ENCODE measurements at places on chromosomes 12 and 14.

- ATAC-seq: no peak
Measured at GRCh38 chr14:76908834-76909233, 82.6 kb downstream of the LRRC74A start.

DNA sequence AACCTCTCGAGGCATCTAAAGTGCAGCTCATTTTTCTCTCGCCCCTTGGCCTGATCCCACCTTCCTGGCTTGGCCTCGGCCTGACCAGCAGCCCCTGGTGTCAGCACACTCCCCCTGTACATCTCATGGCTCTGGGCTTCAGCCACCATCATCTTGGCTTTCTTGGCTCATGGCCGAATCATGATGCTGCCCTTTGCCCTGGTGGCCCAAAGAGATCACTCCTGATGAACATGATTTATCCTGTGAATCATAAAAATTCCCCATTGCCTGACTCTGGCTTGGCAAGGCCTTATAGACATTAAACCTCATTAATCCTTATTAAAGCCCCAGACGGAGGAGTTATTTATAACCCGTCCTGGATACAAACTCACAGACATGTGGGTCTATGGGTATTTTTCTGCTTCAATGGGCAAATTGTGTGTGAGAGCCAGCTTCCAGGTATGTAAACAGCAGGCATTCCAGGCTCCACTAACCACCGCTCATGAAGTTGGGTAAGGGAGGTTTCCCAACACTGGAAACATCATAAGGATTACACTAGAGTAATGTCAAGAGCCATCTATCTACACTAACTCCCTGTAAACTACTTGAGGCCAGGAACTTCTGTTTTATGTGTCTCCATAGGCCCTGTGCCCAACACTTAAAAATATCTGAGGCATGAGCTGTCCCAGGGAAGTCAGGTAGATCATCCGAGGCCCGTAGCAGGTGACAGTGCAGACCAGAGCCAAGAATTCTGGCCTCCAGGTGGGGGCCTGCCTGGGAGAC lies 171.2 kb downstream of the TTC8 start:
- ATAC-seq: peak; percentile 75

GRCh38 chr14:22384167-22384549 lies 204.9 kb downstream of the DAD1 start:
- no peak for ATAC-seq

- ATAC-seq: no peak
Measured at GRCh38 chr12:111998015-111998414, 14.9 kb downstream of the TMEM116 start.

DNA sequence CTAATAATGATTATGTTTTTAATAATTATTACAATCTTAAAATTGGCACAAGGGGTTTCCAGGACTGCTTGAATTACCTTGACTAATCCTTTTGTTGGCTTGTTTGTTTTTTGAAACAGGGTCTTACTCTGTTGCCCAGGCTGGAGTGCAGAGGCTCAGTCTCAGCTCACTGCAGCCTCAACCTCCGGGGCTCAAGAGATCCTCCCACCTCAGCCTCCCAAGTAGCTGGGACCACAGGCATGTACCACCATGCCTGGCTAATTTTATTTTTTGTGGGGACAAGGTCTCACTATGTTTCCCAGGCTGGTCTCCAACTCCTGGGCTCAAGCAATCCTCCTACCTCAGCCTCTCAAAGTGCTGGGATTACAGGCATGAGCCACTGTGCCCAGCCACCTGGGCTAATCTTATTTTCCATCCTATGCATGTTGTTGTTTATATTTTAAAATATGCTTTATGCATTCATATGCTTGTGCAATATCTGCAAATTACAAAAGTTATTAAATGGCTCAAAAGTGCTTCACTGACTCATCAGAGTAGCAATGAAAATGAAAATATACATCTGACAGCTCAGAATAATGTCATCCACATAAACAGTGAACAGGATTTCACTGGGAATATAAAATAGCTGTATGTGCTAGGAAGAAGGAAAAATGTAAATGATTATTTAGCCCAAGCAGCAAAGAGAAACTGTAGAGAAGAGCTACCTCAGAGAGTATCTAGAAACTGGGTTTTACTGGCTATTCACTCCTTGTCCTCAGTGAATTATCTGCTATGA lies 24.8 kb upstream of the PLEKHG6 start:
- peak; percentile 11 for ATAC-seq

DNA sequence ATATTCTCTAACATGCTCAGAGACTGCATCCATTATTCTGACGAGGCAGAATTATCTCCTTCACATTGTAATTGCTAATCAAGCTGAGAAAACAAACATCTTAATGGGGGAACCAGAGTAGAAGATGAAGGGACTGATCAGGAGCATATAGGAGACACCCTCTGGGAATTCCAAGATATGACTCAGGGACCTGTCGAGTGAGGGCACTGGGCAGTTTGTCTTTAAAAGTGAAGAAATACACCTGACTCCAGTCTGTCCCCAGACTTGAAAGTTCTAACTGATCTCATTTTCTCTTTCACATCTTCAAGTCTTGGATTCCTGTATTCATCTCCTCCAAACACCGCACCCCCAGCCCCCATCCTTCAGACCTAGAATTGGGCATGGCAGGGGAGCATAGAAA lies 226.9 kb upstream of the PLXNC1 start:
- ATAC-seq: no peak

GRCh38 chr12:6425590-6426531 lies 18.9 kb upstream of the CD27 start:
- ATAC-seq: no peak

DNA sequence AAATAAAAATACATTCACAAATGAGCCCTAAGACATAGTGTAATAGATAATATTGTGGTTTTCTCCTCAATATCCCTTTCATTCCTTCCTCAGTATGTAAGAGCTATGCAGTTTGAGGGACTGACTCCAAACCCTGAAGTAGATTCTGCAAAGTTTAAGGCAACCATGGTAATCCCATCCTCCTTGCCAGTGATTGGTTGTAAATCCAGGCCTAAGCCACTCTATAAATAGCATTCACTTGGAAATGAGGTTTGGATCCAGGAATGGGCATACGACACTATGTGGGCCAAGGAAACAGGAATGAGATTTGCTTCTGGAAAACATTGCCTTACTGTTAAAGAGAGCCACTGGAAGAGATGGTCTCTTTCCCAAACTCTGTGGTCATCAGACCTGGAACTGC lies 468.7 kb upstream of the SOX5 start:
- ATAC-seq: no peak

- ATAC-seq: no peak
Measured at GRCh38 chr12:50375802-50376201, 20.6 kb downstream of the FAM186A start.

DNA sequence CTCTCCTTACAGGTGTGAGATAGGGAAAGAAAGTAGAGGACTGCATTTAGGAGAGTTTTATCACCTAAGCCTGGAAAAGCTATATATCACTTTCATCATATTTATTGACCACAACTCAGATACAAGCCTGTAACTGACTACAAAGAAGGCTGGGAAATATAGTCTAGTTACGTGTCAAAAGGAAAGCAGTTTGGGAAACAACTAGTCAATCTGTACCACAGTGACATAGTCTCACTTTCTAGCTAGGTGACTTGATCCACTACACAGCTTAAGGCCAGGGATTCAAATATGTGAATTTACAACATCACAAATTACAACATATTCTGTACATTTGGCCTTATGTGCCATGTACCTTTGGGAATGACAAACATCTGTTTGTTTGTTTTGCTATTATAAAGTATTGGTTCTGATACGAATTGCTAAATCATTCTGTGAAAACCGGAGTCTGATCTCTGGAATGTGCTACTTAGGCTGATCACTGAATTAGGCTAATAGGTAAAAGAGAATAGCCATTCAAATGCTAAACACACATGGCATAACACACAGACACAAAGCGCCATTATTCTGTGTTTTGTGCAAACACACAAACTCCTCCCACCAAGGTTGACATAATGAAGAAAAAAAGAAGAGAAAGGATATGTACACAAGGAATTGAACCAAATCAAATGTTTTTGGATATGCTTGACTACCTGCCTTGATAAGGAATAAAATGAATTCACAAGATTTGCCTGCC lies 279.8 kb downstream of the DUSP6 start:
- no peak for ATAC-seq

- ATAC-seq: peak; percentile 94
Measured at GRCh38 chr12:29783773-29784666, at the start of gene TMTC1. TSS of gene TMTC1 (minus strand) at chr12:29783942. CDS start at chr12:29783751, 191 bp downstream.

GRCh38 chr14:61925043-61925442 lies 162.8 kb downstream of the SNAPC1 start:
- peak; percentile 45 for ATAC-seq

GRCh38 chr12:20455001-20455706 lies 86.8 kb downstream of the PDE3A start:
- ATAC-seq: peak; percentile 30

DNA sequence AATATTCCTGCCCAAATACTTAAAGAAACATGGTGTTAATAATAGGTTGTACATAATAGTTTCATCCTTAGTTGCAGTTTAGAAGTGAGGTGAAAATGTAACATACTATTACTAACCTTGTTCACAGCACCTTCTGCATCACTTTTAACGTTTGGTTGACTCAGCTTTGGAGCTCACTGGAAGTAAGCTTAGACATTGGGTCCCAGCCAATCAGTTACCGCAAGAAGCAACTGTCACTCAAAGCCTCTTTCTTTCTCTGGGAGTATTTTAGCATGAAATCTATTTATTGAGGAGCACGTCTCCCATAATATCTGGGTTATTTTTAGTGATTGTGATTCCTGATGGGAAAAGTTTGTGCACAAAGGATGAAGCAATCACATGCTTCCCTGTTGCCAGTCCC lies 472.6 kb downstream of the SNAPC1 start:
- ATAC-seq: no peak

GRCh38 chr14:61188978-61189808 lies 91.9 kb downstream of the TMEM30B start:
- peak; percentile 78 for ATAC-seq

DNA sequence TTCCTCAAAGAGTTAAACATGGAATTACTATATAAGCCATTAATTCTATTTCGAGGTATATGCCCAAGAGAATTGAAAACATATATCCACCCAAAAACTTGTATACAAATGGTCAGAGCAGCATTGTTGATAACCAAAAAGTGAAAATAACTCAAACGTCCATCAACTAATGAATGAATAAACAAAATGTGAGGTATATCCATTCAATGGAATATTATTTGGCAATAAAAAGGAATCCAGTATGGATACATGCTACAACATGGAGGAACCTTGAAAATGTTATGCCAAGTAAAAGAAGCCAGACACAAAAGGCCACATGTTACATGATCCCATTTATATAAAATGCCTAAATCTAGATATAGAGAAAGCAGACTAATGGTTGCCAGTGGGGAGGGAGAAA lies 36.0 kb downstream of the SLC25A47 start:
- ATAC-seq: no peak

- no peak for ATAC-seq
Measured at GRCh38 chr14:64549791-64550620, at the start of gene PPP1R36. TSS of gene PPP1R36 (plus strand) at chr14:64549961. CDS start at chr14:64549998, 37 bp downstream.

GRCh38 chr12:49259452-49259851 lies 5.4 kb upstream of the TUBA1C start:
- no peak for ATAC-seq

DNA sequence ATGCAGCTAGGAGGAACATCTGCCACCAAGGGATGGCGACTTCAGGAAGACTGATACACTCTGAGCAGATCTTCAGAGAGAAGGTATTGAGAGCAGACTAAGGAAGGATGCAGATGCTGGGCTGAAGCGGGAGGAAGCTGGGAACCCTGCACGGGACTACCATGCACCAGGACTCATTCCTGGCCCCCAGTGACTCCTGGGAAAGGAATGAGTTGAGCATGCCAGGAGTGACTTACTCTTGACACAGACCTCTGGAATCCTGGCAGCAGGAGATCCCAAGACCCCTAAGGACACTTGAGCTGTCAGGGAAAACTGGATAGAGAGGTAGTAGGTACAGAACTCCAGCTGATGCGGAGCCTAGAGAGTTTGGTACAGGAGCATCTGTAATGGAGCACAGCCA lies 336.1 kb downstream of the RPS29 start:
- no peak for ATAC-seq

- ATAC-seq: no peak
Measured at GRCh38 chr14:67627519-67627918, 7.8 kb downstream of the ARG2 start.

DNA sequence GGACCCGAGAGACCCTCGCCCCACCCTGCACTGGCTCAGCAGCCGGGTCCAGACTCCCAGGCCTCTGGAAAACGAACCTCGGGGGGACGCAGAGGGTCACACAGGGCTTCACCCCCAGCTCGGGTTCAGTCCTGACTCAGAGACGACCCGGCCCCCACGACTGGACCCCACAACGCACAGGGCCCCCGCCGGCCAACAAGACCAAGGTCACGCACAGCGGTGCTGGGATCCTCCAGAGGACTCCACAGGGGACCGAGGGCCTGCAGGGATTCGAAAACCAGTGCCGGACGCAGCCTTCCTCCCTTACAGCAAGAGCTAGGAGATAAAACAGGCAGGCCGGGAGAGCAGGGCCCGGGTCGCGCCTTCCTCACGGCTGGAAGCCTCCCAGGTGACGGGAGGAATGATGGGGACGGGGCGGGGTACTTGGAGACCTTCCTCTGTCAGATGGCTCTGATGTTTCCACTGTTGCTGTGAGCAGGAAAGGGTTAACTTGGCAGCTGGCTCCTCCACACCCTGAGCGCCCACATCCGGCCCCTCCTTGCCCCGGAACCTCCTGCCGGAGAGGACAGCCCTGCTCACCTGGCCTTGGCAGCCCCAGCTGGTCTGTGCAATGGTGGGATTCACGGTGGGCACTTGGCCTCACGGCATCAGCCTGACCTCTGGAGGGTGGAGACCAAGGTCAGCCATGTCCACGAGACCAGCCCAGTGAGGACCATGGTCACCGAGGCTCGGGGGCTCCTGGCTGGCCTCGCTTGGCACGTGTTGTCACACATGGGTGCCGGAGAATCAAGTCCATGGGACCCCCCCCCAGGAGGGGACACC lies 46.2 kb downstream of the GALNT9 start:
- ATAC-seq: no peak

DNA sequence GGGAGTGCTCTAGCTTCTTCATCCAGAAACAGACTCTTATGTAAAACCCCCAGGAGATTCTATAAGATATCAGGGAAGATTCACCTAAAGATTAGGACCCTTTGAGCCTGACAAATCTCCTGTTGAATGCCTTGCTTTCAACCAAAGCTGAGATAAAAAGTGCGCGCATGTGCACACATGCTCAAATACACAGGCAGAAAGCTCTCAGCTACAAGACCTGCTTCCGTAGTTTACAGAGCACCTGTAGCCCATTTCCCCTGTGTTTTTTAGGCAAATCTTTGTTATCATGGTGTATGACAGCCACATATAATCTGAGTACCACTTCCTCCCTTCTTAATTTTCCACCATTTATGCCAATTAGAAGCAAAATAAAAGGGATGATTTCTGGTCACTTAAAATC lies 866.9 kb downstream of the NRXN3 start:
- no peak for ATAC-seq

GRCh38 chr12:120457133-120457532 lies 10.9 kb downstream of the GATC start:
- ATAC-seq: 0 out of 3 replicates have a peak, but pooled peaks have one; percentile 25

All from SK-N-SH treated with all-trans-retinoic acid at 6 μM for 48 hours (cell line).